ENCODE measurements at places on chromosomes 11 and 22.
A peak's percentile ranks its signal among the peaks of the same experiment; 100 is the strongest.

DNA sequence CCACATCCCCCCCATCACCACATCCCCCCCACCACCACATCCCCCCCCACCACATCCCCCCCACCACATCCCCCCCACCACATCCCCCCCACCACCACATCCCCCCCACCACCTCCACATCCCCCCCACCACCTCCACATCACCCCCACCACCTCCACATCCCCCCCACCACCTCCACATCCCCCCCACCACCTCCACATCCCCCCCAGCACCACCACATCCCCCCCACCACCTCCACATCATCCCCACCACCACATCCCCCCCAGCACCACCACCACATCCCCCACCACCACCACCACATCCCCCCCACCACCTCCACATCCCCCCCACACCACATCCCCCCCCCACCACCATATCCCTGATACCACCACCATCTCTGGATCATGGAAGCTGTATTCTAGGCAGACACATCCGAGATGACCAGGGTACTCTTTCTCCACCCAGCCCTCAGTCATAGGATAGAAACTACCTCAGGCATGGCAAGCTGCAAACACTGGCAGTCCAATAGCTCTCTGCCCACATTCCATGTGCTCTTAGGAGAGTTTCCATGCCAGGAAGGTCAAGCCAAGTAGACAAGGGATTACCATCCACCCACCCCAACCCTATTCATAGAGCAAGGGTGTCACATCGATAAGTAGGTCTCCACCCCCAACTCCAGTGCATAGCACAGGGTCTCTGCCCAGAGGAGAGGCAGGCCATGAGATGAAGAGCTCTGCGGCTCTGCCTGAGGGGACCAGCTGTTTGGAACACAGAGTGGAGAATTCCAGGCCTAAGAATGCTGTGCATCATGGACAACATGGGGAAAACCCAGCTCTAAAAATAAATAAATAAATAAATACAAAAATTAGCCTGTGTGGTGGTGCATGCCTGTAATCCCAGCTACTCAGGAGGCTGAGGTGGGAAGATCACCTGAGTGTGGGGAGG lies 33.0 kb upstream of the TEAD1 start:
- no peak for DNase-seq

DNA sequence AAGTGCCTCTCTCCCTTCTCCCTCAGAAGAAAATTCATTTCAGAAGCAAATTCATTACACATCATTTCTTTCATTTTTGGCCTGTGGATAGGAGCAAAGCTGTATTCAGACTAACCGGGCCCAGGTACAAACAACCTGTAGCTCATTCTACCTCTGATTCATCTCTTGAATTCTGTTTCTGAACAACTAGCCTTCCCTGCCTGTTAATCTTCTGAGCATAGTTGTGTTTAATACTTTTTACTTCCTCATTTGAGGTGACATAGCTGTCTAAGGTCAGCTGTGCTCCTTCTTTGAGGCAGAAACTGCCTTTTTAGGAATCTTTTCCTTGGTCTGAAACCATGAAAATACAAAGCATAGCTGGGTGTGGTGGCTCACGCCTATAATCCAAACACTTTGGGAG lies 12.6 kb upstream of the IL18BP start:
- no peak for DNase-seq

GRCh38 chr11:72753341-72754148 lies 1.3 kb upstream of the ARAP1 start:
- DNase-seq: no peak

GRCh38 chr11:118531597-118532084 lies 649 bp downstream of the TMEM25 start:
- DNase-seq: peak; percentile 47

- no peak for DNase-seq
Measured at GRCh38 chr22:44422746-44423380, 75.2 kb downstream of the RTL6 start.

Measured in activated T-cell treated with anti-CD3 and anti-CD28 coated beads, Interleukin-2, amount 50 U/mL, for 48 hours (primary cell).